CMK (cell line): ENCODE measurements at places on chromosomes 4 and X.

GRCh38 chrX:118271775-118272174 is 74.1 kb upstream of the WDR44 start:
- DNase-seq: no peak

DNA sequence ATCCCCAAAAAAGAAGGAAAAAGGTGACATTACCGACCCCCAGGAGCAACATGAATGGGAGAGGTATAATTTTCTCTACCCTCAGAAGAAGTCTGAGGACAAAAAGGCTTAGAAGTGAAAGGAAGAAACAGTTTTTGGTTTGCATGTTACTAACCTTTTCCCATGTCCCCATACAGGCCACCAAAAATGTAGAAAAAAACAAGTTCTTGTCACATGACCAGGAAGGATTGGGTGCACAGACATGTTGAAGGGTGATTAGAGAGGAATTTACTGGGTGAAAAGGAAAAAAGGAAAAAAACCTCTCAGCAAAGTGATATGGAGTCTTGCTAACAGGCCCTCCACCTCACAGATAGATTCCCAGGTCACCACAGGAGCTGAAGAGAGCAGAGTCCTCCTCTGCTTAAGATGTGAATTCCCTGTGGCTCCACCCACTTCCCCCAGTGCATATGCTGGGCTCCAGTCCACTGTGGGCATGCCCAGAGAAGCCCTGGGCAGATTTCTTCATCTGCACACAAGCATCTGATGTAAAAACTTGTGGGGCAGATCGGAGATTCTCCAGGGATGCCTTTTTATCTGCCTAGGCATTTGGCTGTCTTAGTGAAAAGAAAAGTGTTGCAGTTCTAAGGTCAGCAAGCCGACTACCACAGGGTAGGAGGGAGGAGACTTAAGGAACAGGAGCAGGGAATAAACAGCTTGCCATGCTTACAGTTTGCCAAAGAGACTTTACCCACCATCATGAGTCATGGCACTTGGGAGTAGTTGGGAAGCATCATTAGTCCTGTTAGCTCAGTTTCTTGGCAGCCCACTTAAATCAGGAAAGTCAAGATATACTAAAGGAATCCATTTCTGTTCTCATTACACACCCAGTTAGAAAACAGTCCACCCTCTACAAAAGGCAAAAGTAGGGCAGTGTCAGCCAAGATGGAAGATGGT is 25.0 kb upstream of the PASD1 start:
- no peak for DNase-seq

- no peak for DNase-seq
Measured at GRCh38 chr4:32752962-32753361, 2032.8 kb downstream of the PCDH7 start.

DNA sequence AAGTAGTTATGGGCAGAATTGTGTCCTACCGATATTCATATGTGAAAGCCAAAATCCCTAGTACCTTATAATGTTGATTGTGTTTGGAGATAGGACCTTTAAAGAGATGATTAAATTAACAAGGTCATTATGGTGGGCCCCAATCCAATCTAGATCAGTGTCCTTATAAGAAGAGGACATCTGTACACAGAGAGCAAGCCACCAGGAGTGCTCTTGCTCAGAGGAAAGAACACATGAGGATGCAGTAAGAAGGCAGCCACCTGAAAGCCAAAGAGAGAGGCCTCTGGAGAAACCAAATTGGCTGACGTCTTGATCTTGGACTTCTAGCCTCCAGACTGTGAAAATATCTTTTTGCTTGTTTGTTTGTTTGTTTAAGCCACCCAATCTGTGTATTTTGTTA is 1290.8 kb upstream of the PABPC4L start:
- no peak for DNase-seq

GRCh38 chr4:78608684-78609083 is 57.1 kb downstream of the ANXA3 start:
- DNase-seq: no peak

DNA sequence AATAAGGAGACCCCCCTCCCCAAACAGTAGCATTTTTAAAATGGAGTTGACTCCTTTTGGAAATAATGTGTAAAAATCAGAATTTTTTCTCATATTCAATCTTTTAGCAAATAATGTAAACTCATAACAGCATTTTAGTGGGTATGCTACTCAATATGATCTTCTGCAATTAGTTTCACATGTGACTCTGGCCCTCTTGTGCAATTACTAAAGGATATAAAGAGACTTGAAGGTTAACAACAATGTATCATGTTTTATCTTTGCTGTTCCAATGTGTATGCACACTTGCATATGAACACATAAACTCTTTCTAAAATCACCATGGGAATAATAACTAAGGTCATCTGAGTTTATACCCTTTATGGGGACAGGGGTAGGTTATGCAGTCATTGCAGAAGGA is 39.9 kb upstream of the RXFP1 start:
- DNase-seq: no peak

DNA sequence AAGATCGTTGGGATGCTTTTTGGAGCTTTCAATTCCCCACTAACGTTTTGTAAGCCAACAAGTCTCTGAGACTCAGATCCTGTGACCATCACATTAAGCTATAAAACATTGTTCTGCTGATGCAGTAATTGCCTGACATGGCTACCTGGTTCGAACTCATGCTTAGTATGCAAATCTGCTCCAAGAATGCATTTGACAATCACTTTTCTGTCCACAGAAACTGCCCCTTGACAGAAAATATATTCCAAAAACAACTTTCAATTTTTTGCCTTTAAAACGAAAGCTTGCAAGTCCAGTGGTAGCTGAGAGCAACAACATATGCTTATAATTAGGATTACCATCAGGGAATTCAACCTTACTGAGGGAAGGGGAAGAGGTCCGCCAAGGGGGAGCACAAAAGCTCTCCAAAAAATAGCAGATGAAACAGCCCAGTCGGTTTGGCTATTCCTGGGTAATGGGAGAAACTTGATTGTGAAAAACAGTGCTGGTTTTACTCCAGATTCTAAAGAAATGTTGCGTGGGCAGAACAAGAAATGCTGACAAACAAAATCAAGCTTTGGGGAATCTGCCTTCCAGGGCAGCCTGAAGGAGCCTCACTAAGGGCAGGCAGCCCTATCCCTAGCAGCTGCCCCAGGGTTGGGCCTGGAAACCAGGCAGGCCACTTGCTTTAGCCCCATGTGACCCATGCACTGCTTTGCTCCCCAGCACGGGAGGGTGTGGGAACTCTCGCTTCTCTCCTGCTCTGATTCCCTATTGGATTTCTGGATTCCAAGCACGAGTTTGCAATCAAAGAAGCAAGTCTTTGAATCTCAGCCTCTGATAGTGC is 160.7 kb upstream of the LDB2 start:
- DNase-seq: no peak

- no peak for DNase-seq
Measured at GRCh38 chr4:2290974-2291704, 29.2 kb upstream of the MXD4 start.

- no peak for DNase-seq
Measured at GRCh38 chrX:16992951-16993350, 46.5 kb downstream of the REPS2 start.

DNA sequence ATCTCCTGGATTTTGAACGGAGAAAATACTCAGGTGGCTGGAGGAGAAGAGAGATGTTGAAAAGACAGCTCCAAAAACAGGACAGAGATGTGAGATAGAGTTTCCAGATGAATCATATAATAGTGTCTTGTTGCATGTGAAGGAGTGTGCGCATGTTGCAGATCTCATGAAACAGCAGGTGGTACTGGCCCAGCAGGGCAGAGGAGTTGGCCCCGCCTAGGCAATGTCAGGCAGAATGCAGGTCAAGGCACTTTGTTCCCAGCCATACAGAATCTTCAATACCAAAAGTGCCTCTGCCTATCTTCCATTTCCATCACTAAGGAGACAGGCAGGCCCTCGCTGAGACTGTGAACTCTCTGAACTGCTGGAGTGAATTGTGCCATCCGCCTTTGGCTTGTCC is 63.9 kb upstream of the FAT1 start:
- DNase-seq: no peak

DNA sequence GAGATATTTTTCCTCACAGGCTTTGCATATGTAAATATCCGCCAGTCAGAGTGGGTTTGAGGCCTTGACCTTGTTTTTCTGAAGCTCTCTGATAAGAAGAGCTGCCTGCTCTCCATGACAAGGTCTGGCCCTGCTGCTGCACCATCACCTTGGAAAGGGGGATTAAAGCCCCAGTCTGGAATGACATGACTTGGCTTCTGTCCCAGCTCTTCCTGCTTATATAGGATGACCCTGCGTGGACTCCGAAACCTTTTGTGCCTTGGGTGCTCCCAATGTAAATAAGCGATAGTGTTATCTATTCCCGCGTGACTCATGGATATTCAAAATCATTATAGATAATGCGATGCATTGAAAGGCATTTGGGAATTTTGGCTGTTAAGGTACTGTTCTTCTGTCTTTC is 139.3 kb downstream of the BMPR1B start:
- no peak for DNase-seq

GRCh38 chr4:186058980-186059316 is 10.0 kb upstream of the TLR3 start:
- DNase-seq: no peak

DNA sequence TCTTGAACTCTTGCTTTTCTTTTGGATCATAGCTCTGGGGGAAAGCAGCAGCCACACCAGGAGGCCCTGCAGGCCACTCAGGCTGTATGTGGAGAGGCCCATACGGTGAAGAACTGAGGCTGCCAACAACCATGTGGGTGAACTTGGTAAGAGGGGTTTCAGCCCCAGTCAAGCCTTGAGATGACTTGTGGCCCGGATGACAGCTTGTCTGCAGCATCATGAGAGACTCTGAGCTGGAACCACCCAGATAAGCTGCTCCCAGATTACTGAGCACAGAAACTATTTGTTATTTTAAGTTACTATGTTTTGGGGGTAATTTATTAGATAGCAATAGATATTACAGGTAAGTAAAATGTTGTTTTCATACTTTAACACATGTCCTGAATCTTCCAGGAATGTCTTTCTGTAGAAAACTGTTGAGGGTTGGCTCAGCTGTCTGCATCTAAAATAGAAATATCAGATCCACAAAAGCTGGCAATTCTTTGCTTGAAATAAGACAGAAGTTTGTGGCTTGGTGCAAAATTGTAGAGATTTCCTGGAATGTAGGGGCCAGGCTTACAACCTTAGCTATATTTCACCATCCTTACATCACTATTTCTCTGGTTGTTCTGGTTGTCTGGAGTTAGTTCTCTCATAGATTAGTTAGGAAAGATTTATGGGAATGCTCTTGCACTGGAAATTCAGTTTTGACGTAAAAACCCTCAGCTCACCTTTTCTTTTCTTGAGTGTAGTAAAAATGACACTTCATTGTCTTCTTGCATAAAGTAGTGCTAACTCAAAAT is 272.1 kb downstream of the RAPGEF2 start:
- DNase-seq: no peak

GRCh38 chrX:102957751-102958150 is 20.7 kb downstream of the RAB40AL start:
- no peak for DNase-seq

DNA sequence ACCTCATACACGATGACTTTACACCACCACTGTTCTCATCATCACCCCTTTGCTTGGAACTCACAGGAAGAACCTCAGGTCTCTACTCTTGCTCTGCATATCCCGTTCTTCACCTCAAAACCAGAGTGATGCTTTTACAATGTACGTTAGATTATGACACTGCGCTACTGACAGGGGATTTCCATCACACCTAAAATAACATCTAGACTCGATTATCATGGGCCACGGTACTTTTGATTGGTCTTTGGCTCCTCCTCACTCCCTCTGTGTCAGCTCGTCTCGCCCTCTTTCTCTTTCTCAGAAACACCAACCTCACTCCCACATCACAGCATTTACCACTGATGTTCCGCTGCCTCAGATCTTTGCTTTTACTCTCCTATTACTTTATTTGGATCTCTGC is 172.4 kb downstream of the TLL1 start:
- no peak for DNase-seq

- DNase-seq: no peak
Measured at GRCh38 chrX:148517176-148517575, 16.8 kb downstream of the AFF2 start.

DNA sequence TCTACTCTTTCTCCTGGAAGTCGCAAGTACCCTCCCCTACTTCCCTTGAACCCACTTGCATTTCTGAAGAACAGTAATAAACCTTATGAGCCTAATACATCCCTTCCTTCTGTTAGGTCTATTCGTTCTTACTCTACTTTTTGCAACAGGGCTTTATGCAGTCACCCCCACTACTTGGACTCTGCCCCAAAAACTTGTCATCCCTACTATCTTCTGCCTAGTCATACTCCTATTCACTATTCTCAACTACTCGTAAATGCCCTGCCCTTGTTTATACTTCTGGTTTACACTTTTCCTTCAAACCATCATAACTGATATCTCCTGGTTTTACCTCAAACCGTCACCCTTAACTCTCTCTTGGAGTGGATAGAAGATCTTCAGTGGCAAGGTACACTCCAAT is 55.2 kb upstream of the SLIT2 start:
- no peak for DNase-seq

DNA sequence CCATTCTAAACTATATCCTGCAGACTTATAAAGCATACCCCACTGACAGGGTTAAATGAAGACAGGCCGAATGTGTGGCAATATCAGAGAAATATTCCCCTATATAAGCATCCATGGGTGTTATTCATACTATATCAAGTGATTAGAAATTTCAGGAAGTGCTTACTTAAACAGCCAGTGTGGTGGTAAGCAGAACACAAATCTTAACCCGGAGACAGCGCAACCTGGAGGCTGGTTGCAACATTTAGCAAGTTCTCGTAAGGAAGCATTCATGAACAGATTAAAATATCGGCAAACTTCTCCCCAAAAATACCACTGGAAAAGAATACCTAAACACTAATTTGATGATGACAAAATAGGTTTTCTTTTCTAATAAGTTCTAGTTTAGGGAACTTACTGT is 261.2 kb downstream of the CBLL2 start:
- no peak for DNase-seq

DNA sequence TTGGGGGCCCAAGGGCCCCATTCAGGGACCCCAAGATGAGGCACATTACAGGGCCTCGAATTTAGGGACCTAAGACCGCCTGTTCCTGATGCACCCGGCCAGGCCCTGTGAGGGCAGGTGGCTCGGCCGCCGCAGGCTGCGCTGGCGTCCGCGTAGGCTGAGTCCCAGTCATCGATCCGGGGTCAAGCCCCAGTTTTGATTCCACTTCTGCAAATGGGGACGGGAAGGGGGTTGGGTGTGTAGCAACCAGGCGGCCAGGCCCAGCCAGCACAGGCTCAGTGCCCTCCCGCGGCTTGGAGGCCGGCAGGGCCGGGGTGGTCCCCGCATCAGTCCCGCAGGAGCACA is 327 bp downstream of the PNPLA4 start:
- no peak for DNase-seq

- no peak for DNase-seq
Measured at GRCh38 chr4:120431180-120431579, 364.5 kb upstream of the MAD2L1 start.

- DNase-seq: no peak
Measured at GRCh38 chr4:14167876-14168510, 540.5 kb upstream of the BOD1L1 start.

GRCh38 chr4:53899586-53900270 is 164.7 kb downstream of the CHIC2 start:
- no peak for DNase-seq

DNA sequence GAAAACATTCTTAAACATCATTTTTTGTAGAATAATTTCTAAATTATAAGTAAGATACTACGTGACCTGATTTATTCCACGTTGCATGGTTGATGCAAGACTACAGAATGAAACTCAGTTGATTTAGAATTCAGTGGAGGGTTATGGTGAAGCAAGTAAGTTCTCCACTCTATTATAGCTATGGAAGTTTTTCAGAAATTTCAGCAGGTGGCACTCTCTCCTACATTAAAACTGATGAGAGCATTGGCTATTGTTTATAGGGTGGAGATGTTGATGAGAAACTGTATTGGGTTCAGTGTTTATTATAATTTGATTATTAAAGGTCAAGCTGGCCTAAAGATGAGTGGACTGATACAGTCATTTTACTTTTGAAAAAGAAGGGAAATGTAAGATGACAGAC is 88.0 kb downstream of the FNIP2 start:
- DNase-seq: no peak
